ENCODE measurements at places on chromosomes 4 and X.

- no peak for DNase-seq
Measured at GRCh38 chrX:53435997-53436396, 1.8 kb upstream of the HSD17B10 start.

- DNase-seq, result no peak
Measured at GRCh38 chr4:87410679-87411078, 11.7 kb upstream of the NUDT9 start.

- no peak for DNase-seq
Measured at GRCh38 chrX:155841232-155841631, 39.9 kb upstream of the VAMP7 start.

- no peak for DNase-seq
Measured at GRCh38 chr4:147879676-147880075, 147.8 kb downstream of the ARHGAP10 start.

GRCh38 chrX:111114806-111115205, 18.8 kb downstream of the PAK3 start:
- DNase-seq, result no peak
